ENCODE measurements at places on chromosomes 6 and 20.

DNA sequence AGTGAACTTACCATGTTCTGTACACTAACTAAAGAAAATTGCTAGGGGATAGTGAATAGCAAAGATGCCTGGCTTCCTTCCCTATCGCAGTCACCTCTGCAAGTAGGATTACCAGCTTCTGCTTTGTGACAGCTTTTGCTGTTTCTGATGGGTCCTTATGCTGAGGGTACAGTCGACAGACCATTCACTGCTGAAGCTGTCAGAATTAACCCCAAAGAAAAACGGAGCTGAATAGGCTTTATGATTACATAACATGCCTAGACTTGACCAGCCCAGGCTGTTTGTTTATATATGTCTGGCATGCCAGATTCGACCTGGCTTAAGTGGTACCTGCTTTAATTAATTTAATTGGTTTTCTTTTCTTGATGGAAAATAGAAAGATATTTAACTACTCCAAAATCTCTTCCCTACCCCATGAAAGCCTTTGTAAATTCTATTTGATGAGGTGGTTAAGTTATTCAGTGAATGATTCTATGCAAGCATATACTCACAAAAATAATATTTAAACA is 21.7 kb upstream of the PRELID3B start:
- no peak for DNase-seq

DNA sequence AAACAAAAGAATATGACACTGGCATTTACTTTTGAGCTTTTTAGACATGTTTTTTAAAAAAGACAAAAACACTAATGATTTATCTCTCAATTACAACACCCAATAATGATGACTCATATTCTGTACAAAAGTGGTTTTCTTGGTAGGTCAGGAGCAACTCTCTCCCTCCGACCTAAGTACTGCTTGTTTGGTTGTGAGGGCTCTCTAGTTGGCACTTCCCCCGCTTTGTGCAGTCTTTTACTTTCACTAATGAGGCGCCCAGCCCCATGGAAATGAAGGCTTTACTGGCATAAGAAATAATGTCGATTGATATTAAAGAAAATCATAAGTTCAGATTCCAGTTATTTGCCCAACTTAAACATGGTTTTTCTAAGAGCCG is 1.3 kb downstream of the KPNA5 start:
- DNase-seq: no peak

DNA sequence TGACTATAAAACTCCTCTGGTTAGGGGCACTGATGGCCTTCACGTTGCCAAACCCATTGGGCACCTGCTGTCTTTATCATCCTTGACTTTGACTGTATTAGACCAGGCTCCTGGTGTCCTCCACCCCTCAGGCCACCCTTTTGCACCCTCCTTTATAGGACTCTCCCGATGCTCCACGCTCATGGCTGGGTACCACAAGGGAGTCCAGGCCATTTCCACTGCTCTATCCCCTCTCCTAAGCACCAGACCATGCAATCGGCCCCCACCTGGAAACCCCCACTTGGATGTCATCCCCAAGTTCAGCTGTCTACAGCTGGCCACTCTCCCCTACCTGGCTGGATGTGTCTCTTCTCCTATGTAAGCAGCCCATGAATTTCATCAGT is 115.2 kb downstream of the TOX2 start:
- DNase-seq: no peak

DNA sequence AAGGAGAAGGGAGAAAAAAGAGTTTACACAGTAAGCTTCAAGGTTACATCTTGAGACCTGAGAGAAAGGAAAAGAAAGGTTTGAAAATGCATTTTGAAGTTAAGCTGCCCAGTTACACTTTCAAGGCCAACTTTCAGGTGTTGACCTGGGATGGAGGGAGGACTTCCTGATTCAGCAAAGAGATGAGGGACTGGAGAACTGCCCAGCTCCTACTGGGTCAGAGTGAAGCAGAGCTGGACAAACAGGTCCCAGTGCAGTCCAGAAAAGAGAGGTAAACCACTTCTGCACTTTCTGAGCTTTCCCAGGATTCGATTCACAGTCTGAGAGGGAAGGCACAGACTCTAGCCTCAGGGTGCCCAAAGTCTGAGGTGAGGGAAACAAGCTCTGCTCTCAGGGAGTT is 6.0 kb upstream of the TJAP1 start:
- no peak for DNase-seq

DNA sequence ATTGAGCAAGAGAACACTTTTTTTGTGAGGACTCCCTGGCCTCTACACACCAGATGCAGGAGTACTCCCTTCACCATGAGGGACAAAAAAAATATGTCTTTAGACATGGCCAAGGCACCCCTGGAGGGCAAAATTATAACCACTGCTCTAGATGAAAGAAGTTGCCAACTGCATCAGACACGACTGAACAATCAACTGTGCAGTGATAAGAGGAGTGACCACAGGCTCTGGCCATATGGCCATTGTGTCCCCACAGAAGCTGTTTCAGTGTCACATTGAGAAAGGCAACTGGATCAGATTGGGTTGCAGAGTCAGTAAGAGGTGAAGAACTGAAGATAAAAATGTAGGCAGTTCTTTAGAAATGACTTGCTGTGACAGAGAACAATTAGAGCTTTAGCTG is 85.7 kb downstream of the C6orf118 start:
- no peak for DNase-seq

GRCh38 chr20:49579195-49579594 is 11.3 kb upstream of the PTGIS start:
- no peak for DNase-seq

DNA sequence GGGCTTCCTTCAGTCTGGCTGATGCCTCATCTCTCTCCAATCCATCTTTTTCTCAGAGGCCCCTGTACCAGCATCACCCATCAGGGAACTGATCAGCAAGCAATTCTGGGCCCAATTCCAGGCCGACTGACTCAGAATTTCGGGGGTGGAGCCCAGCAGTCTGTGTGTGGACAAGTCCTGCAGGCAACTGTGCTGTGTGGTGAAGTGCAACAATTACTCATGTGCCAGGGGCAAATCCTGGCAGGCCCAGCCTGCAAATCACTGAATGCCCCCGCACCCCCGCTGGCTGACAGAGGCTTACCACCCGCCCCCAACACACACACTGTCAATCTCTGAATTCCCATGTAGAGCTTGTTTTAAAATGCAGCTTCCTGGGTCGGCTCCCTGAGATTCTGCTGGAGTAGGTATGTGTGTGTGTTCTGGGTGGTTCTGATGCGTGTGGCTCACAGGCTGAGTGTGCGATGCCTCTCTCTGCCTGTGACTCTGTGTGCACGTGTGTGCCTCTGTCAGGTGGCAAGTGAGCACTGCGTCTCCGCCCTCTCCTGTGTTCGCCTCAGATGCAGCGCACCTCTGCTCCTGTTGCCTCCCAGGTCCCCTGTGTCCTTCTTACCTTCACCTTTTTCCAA is 45.4 kb downstream of the SSR1 start:
- peak; percentile 63 for DNase-seq

DNA sequence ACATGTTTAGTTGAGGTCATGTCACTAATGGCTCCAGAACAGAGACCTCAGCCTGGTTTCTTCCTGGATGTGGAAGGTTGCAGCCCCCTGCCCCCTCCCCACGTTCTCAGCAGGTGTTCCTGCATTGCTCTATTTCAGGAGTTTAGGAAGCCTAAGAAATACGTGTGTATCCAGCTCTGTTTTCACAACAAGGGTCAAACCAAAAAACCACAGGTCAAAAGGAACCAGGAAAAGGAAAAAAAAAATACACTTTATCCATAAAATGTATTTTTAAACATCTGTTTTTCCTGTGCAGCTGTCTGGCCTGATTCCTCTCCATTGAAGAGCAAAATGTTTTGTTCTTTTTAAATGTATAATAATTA is 107.9 kb upstream of the PLEKHG1 start:
- DNase-seq: no peak

- DNase-seq: no peak
These were observed 235.6 kb downstream of the PLCB1 start for GRCh38 chr20:8367689-8368088.

DNA sequence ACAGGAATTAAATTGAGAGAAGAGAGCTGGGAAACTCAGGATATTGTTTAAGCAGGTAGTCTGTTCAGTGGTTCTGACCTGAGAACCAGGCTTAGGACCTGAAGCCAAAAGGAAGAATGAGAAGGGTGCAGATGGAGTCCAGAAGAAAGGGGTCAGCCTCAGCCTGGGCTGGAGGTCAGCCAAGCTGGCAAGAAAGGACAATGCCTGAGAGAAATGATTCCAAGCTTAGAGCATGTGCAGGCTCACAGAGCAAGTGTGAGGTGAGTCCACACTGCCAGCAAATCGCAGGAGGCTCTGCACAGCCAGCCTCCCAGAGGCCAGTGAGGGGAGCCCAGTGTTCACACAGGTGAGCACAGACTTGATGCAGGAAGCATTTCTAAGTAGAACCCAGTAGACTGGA is 47.3 kb downstream of the DAAM2 start:
- DNase-seq: no peak

DNA sequence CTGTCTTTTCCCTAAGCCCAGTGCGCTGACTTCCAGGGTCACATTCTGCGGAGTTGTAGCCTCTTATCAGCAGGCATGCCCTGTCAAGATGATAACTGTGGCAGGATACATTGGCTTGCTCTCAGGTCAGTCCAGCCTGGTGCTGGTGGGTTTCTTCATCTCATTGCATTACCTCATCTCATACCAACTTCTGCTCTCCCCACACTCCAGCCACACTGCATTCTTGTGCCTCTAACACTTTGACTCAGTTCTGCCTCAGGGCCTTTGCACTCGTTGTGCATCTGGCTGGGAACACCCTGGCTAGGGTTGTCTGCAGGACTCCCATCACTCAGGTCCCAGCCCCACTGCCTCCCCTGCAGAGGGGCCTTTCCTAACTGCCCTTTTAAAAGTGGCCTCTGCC is 110.3 kb upstream of the BACH2 start:
- DNase-seq: no peak

DNA sequence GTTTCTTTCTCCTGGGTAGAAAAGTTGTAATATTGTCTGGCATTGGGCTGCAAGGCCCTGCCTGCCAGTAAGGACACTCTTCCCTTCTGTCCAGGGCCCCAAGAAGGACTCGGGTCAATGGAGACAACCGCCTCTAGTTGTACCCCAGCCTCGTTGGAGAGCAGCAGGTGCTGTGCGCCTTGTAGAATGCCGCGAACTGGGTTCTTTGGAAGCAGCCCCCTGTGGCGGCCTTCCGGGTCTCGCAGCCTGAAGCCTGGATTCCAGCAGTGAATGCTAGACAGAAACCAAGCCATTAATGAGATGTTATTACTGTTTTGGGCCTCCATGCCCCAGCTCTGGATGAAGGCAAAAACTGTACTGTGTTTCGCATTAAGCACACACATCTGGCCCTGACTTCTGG is 37.0 kb downstream of the PLCG1 start:
- no peak for DNase-seq

- DNase-seq: peak; percentile 14
These were observed 53.6 kb upstream of the BHLHE23 start for GRCh38 chr20:63060057-63060991.

DNA sequence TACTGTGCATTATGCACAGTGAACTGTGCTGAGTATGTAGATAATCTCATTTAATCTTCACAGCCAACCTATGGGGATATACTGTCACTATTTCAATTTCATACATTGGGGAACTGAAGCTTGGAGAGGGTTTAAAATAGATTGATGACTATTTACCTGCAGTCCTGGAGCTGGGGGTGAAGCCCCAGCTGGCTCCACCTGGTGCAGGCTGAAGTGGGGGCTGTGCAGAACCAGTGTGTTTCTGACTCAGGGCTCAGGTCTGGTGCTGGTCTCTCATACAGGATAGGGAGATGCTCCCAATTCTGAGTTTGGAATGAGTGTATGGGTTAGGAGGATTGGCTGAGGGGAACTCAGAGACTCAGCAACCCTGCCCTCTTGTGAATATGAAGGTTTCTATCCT is 176.1 kb upstream of the CEP162 start:
- no peak for DNase-seq

DNA sequence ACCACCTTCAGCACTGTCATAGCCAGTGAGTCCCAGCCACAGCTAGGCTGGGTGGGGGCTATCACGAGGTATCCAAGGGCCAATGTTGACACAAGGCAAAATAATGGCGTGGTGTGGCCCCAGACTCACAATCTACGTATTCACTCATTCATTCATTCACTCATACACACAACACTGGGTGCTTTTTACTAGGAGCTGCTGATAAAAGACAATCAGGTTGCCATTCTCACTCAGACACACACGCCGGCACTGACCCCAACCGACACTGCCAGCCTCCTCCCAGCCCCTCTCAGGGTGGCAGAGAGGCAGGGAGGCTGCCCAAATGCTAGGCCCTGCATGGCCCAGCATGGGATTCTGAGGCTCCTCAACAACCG is 1.5 kb upstream of the C20orf144 start:
- no peak for DNase-seq

GRCh38 chr20:48986899-48987298 is 59.2 kb upstream of the CSE1L start:
- DNase-seq: no peak

- no peak for DNase-seq
These were observed 5.5 kb downstream of the E2F1 start for GRCh38 chr20:33680686-33681085.

DNA sequence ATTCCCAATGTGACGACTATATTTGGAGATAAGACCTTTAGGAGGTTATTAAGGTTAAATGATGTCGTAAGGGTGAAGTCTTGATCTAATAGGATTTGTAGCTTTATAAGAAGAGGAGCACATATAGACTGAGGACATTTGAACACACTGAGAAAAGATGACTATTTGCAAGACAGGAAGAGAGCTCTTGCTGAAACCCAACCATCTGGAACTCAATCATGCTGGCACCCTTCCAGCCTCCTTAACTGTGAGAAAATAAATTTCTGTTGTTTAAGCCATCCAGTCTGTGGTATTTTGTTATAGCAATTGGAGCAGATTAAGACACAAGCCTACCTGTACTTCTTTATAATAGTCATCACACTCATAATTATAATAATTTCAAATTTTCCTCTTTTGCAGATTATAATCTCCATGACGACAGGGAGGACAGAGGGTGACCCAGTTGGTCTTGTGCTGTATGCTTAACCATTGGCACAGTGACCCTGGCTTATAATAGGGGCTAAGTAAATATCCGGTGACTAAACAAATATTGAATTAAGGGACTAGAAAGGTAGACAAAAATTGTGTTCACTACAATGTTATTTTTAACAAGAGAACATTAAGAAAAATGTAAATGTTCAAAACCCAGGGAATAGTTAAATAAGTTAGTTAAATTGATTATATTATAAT is 206.4 kb upstream of the HDDC2 start:
- DNase-seq: no peak

GRCh38 chr6:54493138-54493537 is 184.9 kb downstream of the TINAG start:
- DNase-seq: no peak

- peak; percentile 66 for DNase-seq
These were observed 782 bp downstream of the MAP3K5 start for GRCh38 chr6:136791296-136792094.

All from left cardiac atrium (tissue), 4 donors.